Eye (tissue), 1 donor: ENCODE measurements at places on chromosomes 1 and 21.

GRCh38 chr21:42847051-42847707 is 32.2 kb downstream of the WDR4 start:
- no peak for DNase-seq

- DNase-seq, result no peak
Measured at GRCh38 chr1:244634546-244634945, 18.4 kb upstream of the DESI2 start.

- no peak for DNase-seq
Measured at GRCh38 chr1:7526867-7527732, 244.0 kb upstream of the VAMP3 start.

- DNase-seq, result no peak
Measured at GRCh38 chr21:38139380-38140168, 117.2 kb upstream of the KCNJ15 start.
